ENCODE measurements at places on chromosomes 4 and X.

- no peak for DNase-seq
These were observed 46.4 kb downstream of the PTPN13 start for GRCh38 chr4:86640469-86640868.

GRCh38 chrX:56600141-56600540 is 36.7 kb downstream of the UBQLN2 start:
- DNase-seq = no peak

DNA sequence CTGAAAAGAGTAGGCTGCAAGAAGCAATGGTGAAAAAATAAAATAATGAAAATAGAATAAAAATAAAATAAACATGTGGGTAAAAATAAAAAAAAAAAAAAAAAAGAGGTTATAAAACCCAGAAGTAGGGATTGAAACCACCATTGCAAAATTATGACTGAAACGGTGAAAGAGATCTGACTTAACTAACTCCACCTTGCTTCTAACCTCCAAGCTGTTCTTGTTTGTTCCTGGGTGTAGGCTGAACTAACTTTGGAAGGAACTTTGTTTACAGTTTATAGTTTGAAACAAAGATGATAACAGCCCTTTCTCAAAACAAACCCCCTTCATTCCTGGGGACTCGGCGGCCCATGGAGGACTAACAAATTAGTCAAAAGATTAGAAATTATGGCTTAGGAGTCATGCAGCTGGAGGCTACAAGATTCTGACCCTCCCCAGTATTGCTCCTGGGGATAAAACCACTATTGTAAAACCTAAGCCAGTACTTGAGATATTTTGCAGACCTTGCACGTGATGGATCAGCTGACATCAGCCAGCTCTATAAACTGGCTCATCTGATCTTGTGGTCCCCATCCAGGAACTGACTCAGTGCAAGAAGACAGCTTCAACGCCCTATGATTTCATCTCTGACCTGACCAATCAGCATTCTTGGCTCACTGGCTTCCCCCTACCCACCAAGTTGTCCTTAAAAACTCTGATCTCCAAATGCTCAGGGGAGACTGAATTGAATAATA is 30.4 kb downstream of the DDX60L start:
- no peak for DNase-seq

DNA sequence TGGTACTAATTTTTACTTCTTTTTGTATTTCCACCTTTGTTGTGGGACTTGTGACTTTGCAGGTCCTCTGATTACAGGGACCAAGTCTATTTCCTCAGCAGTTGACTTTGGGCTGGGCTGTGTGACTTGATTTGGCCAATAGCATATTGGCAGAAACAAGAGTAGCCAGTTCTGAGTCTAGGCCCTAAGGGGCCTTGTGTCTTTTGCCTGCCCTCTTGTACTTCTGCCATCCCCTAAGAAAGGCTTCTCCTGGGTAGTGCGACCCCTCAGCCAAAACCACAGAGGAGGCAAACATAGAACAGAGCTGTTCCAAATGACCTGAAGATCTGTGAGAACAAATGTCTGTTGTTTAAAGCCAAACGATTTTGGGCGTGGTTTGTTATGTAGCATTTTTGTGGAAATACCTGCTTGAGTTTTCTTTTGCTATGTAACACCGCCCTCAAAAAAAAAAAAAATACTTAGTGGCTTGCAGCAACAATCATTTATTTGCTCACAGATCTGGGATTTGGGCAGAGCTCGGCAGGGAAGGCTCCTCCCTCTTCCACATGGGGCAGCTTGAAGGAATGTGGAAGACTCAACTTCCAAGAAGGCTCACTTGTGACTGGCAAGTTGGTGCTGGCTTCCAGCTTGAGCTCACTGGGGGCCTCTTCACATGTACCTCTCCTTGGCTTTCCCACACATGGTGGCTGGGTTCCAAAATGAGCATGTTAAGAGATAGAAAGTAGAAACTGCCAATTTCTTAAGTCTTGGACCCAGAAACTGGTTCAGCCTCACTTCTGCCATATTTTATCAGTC is 423.0 kb upstream of the CNKSR2 start:
- no peak for DNase-seq

- no peak for DNase-seq
These were observed 202.0 kb downstream of the APBB2 start for GRCh38 chr4:41012293-41012692.

DNA sequence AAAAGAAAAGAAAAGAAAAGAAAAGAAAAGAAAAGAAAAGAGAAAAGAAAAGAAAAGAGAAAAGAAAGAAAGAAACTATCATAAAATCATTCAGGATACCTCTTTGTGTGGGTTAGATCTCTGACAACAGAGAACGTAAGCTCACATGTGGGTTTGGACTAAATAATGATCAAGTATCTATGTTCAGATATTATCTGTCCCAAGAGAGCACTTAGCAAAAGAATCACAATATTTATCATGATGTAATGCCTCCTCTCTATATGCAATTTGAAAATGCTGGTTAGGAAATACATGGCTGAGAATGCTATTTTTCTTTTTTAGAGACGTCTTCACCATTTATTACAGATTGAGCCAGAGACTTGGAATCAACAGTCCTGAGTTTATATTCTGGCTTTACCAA is 191.3 kb downstream of the KCNIP4 start:
- DNase-seq = no peak

DNA sequence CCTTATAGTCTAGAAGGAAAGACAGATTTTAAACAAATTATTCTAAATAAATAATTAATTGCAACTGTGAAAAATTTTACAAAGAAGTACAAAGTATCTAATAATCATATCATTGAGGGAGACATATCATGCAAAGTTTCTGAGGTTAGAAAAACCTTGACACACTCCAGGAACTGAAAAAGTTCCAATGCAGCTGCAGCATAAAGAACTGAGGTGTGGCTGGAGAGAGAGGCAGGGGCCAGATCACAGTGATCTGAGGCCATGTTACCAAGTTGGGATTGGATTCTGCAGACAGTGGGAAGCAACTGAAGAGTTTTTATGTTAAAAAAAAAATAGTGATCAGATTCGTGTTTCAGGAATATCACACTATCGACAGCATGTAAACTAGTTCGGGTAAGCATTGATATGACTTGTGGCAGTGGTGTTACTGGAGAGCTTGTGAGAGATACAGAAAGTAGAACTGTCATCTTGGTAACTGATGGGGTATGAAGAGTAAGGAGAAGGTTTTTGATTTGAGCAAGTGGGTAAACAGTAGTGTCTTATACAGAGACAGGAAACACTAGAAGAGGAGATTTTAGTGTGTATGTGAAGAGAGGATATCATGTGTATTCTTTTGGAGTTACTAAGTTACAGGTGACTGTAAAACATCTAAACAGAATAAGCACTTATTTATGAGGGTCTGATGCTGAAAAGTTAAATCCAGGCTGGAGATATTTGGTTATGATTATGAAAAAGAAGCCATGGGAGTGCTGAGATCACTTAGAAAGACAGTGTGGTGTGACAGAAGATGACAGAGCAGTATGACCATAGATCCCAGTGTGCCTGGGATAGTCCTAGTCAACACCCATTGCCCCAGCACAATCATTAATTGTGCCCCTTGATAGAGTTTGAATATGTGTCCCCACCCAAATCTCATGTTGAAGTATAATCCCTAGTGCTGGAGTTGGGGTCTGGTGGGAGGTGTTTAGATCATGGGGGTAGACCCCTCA is 15.6 kb upstream of the SPRY1 start:
- DNase-seq = no peak

- DNase-seq = no peak
These were observed 44.5 kb downstream of the BRWD3 start for GRCh38 chrX:80765220-80765625.

DNA sequence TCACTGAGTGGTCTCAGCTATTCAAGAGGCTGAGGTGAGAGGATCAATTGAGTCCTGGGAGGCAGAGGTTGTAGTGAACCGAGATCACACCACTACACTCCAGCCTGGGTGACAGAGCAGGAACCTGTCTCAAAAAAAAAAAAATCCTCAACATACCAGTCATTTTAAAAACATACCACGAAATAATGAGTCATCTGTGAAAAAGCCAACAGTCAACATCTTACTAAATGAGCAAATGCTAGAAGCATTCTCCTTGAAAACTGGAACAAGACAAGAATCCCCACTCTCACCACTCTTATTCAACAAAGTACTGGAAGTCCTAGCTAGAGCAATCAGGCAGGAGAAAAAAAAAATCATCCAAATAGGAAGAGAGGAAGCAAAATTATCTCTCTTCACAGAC is 104.0 kb upstream of the ARHGEF9 start:
- DNase-seq = no peak
